H1 (cell line): ENCODE measurements at places on chromosomes 5 and 9.

GRCh38 chr9:114186605-114187289 is 31.4 kb downstream of the COL27A1 start:
- no peak for DNase-seq

DNA sequence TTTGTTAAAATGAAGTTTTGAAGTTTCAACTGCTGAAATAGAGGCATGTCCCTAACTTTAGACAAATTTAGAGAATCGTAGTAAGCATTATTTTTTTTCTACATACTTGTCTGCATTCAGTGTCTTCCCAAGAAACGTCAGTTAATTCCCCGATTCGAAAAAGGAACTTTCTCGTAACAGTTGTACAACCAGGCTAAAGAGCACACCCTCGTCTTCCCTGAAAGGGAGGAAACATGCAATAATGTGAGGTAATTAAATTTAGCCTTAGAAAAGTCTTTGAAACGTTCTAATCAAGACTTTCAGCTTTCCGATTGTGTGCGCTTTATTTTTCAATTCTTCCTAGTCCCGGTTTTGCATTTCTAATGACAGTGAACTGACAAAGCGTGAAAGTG is 374 bp upstream of the SLC1A3 start:
- no peak for DNase-seq

DNA sequence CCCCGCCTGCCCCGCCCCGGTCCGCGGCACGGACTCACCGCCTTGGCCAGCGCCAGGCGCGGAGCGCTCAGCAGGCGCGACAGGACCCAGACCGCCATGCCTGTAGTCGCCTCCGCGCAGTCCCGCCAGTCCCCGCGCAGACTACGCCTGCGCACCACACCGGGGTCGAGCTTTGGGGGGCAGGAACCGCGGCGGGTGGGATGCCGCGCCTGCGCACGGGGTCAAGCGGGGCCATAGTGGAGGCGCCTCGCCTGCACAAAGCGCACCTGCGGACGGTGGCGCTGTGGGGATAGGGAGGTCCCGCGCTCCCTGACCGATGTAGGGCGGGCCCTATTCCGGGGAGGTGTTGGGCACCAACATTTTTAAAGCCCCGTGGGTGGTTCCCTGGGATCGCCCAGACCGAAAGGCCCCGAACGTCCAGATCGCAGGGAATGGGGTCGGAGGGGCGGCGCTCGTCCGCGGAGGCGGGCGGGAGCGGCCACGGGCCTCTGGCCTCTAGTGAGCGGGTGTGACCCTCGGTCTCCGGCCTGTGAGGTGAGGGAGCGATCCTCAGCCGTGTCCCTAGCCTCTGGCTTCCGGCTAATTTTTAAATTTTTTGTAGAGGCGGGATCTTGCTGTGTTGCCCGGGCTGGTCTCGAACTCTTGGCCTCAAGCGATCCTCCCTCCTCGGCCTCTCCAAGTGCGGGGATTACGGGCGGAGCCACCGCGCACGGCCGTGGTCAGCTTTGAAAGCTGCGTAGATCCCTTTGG is 70.8 kb upstream of the LPCAT1 start:
- DNase-seq: peak; percentile 94

DNA sequence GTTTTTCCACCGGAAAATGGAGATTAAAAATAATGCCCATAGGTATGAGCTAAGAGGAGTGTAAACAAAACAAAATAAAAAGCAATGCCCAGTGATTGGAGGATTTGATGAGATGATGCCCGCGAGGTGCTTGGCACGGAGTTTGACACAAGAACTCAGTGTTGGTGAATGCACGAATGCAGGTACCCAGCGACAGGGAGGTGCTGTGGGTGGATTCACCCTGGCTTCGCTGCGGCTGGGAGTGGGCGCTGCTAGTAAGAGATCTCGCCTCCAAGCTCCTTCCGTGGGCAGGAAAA is 526 bp upstream of the STXBP1 start:
- DNase-seq: no peak

DNA sequence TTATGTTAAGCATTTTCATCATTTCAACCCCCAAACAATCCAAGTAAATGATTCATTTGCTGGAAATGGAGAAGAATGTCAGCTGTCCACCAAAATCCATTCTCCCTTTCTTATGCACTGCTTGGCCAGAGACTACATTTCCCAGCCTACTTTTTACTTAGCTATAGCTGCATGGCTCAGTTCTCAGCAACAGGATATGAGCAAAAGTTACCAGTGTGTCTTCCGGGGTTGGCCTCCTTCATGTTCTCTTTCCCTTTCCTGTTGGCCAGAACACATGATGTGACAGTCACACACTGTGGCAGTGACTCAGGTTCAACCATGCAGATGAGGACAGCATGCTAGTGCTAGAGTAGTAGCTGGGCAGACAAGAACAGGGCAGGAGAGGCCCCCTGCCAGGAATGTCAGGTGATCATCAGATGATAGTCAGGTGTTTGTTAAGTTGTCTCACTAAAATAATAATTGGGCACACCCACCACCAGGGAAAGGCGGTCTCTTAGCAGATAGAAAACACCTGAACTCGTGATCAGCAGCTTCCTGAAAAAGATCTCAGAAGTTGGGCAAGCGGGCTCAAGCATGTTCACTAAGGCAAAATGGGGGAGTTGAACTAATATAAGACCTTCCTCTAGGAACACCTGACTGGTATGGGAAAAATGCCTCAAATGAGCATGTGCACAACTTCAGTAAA is 12.2 kb downstream of the GPR150 start:
- DNase-seq: no peak

- no peak for DNase-seq
These were observed 106.4 kb upstream of the GPR151 start for GRCh38 chr5:146622391-146622790.

GRCh38 chr9:26264709-26265601 is 586.7 kb upstream of the TUSC1 start:
- no peak for DNase-seq

DNA sequence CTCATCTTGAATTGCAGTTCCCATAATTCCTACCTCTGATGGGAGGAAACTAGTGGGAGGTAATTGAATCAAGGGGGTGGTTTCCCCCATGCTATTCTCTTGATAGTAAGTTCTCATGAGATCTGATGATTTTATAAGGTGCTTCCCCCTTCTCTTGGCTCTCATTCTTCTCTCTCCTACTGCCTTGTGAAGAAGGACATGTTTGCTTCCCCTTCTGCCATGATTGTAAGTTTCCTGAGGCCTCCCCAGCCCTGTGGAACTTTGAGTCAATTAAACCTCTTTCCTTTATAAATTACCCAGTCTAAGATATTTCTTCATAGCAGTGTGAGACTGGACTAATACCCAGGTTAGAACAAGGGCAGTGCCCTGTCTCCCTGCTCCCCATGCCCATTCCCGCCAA is 7.5 kb upstream of the TRIO start:
- DNase-seq: no peak

DNA sequence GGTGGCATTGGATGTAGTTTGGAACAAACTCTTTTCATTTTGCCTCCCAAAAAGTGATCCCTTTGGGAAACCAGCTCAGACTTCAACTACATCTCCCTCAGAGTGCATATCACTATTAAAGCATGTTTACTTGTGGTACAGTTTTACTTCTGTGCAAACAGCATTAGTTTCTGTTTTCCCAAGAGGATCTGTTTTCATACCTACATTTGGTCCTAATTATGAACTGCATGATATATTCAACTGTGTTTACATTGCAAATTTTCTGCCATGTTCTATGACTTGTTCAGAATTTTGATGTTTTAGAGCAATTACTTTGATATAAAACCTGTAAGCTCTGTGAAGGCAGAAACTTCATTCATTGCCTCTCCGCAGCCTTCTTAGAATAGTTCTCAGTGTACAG is 681.5 kb upstream of the ACO1 start:
- no peak for DNase-seq

GRCh38 chr5:127010362-127010761 is 20.0 kb downstream of the MARCHF3 start:
- no peak for DNase-seq

- no peak for DNase-seq
These were observed 92.1 kb downstream of the SYK start for GRCh38 chr9:90893706-90894105.

GRCh38 chr9:114094971-114095370 is 4.1 kb downstream of the KIF12 start:
- no peak for DNase-seq

GRCh38 chr5:140020601-140021177 is 22.4 kb downstream of the NRG2 start:
- no peak for DNase-seq

- DNase-seq: no peak
These were observed 174.3 kb downstream of the TAF11L14 start for GRCh38 chr5:17808566-17808965.

DNA sequence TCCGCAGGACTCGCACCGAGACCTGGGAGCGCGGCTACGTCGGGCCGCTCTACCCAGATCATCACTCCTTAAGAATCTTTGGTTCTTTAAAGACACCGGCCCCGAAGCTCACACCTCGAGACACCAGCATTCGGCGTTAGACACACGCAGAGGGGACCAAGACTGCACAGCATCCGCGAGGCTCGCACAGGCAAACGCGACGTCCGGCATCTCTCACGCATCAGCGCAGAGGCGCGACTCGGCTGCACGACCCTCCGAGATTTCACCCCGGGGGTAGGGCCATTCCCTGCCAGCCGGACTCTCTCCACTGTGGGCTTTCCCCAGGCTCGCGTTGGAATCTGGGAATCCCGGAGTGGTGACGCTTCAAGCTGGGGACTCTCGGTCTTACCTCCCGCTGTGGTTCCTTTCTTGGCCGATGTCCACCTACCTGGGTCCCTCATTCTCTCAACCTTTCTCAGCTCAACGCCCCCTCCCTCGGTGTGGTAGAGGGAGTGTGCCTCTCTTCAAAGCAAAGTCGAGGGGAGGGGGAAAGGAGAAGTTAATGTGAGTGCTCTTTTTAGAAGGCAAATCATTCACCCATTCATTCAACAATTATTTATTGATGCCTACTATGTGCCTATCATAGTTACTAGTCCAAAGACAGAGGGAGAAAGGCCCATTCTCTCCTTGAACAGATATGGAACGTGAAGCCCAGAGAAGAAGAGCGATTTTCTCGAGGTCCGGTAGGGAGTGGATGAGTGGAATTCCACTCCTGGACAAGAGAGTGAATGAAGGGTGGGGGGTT is 1.3 kb upstream of the HAND1 start:
- DNase-seq: peak; percentile 77

DNA sequence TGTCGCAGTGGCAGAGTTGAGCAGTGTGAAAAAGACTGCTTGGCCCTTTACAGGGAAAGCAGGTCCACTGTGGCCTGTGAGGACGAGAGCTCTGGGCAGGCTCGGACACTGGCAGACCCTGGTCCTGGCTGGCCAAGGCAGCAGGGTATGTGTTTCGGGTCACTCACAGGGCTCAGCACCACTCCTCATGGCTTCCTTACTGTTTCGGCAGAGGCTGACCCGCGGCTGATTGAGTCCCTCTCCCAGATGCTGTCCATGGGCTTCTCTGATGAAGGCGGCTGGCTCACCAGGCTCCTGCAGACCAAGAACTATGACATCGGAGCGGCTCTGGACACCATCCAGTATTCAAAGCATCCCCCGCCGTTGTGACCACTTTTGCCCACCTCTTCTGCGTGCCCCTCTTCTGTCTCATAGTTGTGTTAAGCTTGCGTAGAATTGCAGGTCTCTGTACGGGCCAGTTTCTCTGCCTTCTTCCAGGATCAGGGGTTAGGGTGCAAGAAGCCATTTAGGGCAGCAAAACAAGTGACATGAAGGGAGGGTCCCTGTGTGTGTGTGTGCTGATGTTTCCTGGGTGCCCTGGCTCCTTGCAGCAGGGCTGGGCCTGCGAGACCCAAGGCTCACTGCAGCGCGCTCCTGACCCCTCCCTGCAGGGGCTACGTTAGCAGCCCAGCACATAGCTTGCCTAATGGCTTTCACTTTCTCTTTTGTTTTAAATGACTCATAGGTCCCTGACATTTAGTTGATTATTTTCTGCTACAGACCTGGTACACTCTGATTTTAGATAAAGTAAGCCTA is 15.7 kb downstream of the SQSTM1 start:
- no peak for DNase-seq

- DNase-seq: no peak
These were observed 228.4 kb upstream of the TBCA start for GRCh38 chr5:78004559-78004958.

- peak; percentile 21 for DNase-seq
These were observed 58.8 kb downstream of the CAAP1 start for GRCh38 chr9:26833792-26834191.
